Muscle of back (tissue), 13 donors: ENCODE measurements at places on chromosomes 4 and X.
A peak's percentile ranks its signal among the peaks of the same experiment; 100 is the strongest.

GRCh38 chr4:77074981-77075855 is 571 bp downstream of the CCNI start:
- peak; percentile 78 for DNase-seq

- DNase-seq = no peak
These were observed 88.9 kb upstream of the MSX1 start for GRCh38 chr4:4770610-4771009.

GRCh38 chr4:54659749-54660535 is 2.2 kb downstream of the KIT start:
- no peak for DNase-seq

- DNase-seq = no peak
These were observed 99.0 kb downstream of the AREG start for GRCh38 chr4:74543983-74544382.

DNA sequence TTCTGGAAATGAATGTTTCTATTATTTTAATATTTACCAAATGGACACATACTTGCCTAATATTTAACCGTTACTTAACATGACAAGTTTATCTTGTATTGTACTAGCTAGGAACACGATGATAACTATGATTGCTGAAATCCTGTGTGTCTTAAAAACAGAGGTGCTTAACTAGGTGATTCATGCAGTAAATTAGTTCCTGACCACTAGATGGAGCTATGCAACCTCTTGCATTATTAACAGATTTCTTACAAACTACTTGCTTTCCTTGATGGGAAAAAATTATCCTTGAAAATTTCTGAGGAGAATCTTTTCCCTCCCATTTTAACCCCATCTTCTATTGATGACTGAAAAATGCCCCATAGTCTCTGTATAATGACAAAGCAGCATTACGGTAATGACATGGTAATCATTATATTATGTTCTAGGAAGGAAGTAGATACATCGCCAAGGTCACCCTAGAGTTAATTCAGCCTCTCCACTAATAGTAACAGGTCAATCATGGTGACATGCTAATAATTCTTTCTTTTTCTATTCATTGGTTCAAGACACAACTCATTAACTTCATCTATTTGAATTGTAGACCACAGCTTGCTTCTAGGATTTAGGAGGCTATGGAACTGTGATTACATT is 844.2 kb downstream of the RAPGEF2 start:
- DNase-seq = peak; percentile 52

DNA sequence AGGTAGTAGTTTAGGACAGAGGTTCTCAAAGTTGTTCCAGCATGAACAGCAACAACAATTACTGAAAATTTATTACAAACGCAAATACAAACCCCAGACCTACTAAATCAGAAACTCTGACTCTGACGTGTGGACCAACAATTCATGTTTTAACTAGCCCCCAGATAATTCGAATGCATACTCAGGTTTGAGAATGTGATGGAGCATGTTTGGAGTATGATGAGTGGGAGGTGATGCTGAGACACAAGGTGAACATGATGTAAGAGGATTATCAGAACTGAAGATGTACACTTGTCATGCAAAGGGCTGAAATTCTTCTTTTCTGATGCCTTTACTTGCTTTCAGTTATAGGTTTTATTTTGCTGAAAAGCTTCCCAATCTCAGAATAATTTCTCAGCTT is 323.0 kb downstream of the INPP4B start:
- DNase-seq = no peak

DNA sequence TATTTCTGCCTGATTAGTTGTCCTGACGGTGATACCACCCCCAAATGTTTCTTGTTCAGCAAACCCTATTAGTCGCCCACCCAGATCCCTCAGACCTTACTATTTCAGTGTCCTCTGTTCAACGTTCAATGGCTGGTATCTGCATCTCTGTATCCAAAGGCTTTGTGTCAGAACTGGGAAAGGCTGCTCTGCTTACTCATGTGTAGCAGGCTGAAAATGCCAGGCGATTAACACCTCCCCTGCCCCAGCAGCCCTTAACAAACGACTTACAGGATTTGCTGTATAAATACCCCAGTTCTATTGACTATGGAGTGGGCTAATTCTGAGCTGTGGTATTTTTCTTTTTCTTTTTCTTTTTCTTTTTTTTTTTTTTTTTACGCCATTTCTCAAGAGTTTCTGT is 415.0 kb downstream of the ZNF674 start:
- DNase-seq = no peak

- no peak for DNase-seq
These were observed 17.7 kb upstream of the N4BP2 start for GRCh38 chr4:40038977-40039376.

GRCh38 chr4:151267822-151268535 is 9.0 kb upstream of the PRSS48 start:
- no peak for DNase-seq

DNA sequence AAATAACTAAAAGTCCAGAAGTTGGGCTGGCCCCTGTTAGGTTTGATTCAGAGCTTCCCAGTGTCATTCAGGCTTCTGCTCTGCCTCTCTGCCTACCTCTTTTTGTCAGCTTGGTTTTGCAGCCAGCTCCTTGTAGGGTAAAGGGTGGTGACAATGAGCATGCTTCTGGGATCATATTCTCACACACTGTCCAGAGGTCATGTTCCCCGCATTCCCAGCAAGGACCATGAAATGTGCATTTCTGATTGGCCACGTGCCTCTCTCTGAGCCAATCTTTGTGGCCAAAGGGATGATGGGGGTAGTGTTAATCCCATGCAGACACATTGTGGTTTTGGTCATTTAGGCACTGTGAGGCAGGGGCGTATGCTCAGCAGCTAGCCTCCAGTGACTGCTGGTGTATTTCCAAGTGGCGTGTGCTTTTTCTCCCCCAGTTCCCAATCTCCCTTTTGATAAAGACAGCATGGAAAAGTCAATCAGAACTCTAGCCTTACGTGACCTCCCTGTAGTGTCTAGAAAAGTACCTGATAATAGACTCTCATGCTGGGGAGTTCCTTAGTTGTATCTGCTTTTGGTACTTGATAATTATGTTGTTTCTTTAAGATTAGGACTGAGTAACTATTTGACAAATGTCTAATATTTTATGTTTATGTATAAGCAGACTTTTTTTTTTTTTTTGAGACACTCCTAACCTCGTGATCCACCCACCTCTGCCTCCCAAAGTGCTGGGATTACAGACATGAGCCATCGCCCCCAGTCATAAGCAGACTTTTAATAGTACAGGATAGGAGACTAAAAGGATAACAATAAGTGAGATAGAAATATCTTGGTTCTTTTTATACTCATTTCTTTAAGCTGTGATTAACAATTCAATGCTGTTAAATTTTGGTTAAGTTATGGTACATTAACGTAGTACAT is 57.8 kb downstream of the KIAA0232 start:
- peak; percentile 21 for DNase-seq

DNA sequence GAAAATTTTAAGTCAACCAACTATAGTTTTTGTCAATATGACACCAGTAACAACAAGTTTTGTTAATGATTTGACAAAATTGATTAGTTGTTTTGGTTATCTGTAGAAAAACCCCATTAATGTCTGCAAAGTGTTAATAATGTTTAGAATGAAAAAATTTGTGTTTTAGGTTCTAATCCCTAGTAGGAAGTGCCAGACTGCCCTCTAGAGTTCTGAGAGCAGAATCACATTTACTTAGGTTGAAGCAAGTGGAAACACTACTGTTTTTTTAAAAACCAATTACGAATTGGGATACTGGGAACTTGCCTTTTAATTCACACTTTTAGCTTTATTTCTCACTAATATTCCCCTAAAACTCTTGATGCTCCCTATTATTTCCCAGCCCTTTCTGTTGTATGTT is 101.1 kb upstream of the CYLC1 start:
- peak; percentile 0 for DNase-seq

GRCh38 chr4:60259781-60260180 is 940.3 kb upstream of the ADGRL3 start:
- no peak for DNase-seq

DNA sequence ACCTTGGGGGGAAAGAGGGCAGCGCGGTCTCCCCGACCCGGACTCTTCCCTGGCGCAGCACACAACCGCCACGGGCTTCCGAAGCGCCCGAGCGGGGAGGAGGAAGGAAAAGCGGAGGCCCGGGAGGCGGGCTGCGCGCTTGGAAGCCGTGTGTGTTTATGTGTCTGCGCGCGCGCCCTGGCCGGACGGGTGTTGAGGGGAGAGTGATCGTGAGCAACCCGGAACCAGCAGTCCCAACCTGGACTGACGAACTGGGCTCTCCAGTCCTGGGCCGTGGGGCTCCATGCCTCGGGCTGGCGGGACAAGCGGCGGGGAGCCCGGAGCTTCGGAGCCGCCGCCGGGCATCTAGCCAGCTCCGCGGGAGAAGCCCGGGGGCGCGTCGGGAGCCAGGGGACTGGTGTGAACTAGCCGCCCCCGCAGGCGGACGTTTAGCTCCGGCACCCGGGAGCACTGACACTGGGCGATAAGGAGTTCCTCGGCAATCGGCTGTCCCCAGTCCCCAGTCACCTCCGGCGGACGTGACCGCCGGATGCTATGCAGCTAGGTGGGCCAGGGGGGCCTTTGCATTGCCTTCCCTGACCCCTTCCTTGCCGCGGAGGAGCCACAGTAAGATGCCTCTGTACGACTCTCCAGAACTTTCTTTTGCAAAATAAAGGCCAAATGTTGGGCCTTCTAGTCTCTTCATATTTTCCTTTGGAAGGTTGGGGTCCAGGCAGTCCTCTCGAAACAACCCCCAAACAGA is 74.8 kb upstream of the BCOR start:
- DNase-seq = no peak

DNA sequence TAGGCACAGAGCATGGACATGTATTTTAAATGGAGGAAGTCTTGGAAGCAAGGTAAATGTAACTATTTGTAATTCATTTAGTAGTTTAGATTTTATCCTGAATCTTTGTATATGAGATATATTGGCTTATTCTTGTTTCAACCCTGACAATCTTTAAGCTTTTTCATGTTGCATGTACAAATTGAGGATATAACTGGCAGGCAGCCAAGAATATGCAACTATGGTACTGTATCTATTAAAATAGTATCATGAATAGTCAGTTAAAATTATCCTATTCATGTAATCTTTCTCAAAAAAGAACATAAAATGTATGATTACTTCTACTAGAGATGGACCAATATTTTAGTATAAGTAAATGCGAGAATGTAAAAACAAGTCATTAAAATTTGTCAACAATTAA is 1141.5 kb downstream of the PCDH18 start:
- DNase-seq = no peak

- no peak for DNase-seq
These were observed 20.3 kb upstream of the LSM6 start for GRCh38 chr4:146155152-146155724.

DNA sequence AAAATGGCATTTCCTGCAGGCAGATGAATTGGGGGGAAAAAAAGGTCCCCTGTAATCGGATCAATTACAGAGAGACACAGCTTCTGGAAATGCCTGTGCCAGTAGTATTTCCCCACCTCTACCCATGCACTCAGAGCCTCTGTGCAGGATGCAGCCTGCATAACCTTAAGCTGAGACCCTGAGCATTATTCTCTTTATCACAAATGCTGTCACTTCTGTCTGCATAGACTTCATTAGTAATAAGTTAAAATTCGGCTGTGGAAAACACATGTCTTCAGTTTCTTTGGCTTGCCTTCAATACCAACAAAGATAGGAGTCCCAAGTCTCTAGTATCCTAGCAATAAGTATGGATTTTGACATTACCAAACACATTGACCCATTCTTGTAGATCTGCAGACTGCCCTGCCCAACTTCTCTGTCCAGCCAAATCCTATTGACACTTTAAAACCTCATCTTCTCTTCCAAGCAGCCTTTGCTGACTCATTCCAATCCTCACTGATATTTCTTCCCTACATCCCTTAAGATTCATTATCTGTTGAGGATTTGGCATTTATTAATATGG is 70.8 kb downstream of the LUZP4 start:
- DNase-seq = no peak

GRCh38 chr4:79540143-79540542 is 132.1 kb upstream of the GK2 start:
- DNase-seq = no peak

DNA sequence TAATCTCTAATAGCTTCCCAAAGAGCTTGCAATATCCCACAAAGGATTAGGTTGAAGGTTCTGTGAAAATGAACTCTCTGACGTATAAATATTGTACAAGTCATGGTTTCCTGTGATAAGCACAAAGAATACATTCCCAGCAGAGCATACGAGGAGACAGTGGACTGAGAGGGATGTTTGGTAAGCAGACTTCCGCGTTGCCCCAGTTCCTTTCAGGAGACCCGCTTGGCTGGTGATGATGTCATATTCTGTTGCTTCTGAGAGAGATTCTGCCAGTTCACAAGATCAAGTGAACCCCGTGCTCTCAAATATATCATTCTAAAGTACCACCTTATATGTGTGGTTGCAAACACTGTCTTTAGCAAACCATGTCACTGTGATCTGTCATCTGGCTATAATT is 323.9 kb upstream of the CASK start:
- DNase-seq = no peak

DNA sequence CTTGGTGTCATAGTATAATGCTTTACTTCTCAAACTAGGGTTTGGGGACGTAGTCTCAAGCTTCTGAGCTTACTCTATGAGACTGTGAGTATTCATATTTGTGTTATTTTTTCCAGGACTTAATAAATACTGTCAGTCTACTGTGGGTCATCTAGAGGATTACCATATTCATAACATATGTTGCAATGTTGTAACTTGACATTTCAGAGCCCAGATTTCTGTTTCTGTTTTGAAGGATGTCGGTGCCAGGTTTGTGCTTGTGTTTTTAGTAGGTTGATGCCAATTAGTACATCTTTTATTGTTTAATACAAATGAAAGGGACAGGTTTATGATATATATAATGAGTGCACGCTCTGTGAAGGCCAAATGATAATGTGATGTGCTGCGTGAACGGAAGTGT is 69.6 kb downstream of the SPANXN4 start:
- no peak for DNase-seq

DNA sequence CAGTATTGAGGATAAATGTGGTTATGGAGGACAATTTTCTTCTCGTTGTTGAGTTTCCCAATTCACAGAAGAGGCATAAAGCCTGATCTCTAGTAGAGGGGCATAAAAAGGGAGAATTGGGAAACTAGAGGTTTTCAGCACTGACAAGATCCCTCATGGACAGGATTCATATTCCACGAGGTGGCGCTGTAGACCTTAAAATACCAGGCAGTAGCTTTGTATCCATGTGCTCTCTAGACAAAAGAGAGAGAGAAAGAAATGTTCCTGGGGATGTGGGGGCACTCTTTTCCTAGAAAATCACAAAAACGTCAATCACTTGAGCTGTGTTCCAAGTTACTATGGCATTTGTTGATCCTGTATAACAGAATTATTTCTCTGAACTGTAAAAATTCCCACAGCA is 128.3 kb downstream of the MAGEE1 start:
- no peak for DNase-seq

DNA sequence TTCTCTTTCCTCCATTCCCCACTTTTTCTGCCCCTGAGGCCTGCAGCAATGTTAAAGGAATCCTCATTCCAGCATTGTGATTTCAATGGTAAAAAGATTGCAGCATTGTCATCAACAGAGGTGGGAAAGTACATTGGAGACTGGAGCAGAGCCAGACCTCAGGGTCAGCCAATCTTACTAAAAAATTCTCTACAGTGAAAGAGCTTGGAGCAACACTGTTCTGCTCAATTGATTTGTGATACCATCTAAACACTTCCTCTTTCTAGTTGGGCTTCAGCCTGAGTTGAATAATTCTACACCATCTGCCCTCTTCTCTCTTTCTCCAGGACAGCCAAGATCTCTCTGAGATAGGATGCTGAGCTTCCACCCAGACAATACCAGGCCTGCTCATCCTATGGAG is 176.5 kb downstream of the AR start:
- no peak for DNase-seq

- no peak for DNase-seq
These were observed 184.1 kb downstream of the MID1IP1 start for GRCh38 chrX:38985375-38985774.

GRCh38 chr4:73606465-73606974 is 13.7 kb downstream of the RASSF6 start:
- no peak for DNase-seq
